ENCODE measurements at places on chromosomes 6 and 20.

DNA sequence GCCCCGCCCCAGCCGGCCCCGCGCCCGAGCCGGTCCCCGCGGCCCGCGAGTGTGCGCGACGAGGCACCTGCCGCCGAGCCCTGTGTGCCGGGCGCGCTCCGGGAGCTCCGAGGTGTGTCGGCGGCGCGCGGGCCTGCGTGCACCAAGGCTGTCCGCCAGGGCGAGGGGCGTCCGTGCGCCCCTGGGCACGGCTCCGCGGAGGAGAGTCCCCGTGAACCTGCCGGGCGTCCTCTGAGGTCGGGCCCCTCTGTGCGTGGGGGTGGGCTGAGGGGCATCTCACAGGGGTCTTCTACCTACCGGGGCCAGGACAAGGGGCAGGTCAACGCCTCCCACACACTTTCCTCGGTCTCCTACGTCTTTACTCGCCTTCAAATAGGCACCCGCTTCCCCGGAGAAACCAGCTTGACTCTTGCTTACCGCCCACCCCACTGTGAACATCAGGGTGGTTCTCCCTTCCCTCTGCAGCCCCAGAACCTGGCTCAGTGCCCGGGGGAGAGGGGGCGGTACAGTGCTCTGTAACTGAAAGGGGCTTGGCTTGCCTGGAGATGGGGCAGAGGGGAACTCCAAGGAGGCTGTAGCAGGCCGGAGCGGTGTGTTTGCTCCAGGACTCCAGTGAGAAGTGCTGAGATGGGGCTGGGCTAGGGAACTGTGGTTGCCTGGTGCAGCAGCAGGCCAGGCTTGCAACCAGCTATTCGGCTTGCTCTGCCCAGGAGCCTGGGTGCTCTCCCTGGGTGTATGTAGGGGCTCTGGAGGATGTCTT is at the start of gene SAMD10:
Gene SAMD10, minus strand, starts transcription at position 86 of the 760 bp plus-strand sequence. CDS start 175 bp downstream, outside the sequence.
- peak; percentile 33 for DNase-seq

DNA sequence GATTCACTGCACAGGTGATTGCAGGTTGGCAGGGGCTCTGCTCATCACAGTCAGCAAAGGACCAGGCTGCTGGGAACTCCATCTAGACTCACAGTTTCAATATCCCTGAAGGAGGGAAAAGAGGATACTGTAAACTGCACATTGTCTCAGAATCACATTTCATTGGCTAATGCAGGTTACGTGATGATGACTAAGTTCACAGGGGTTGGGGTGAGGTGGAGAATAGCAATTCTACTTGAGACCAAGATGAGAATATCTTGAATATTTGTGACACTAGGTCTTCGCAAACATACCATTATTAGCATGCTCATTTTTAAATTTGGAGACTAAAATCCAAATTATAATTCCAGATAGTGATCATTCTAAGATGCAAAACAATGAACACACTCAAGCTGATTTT is 208.5 kb upstream of the CITED2 start:
- DNase-seq, result no peak

DNA sequence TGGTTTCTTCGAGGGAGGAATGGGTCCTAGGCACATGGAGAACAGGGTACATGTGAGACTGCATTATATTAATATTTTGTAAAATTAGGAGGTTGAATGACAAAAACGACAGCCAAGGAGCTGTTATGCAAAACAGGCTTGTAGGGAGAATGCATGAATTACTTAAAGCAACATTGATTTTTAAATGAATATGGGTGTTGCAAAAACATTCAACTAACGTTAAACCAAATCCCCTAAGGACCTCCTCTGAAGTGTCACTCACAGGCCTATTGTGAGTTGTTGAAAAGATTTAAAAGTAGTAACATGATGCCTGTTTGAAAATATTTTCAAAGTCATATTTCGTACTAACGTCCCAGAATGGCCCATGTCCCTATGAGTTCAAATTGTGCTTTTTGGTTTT is 21.9 kb downstream of the FBXL4 start:
- no peak for DNase-seq

GRCh38 chr6:137866200-137866913 is 702 bp upstream of the TNFAIP3 start:
- DNase-seq, result peak; percentile 57

- DNase-seq, result peak; percentile 37
These were observed 150.6 kb downstream of the GJA10 start for GRCh38 chr6:90044833-90045381.
